ENCODE measurements at places on chromosomes 12 and 14.

DNA sequence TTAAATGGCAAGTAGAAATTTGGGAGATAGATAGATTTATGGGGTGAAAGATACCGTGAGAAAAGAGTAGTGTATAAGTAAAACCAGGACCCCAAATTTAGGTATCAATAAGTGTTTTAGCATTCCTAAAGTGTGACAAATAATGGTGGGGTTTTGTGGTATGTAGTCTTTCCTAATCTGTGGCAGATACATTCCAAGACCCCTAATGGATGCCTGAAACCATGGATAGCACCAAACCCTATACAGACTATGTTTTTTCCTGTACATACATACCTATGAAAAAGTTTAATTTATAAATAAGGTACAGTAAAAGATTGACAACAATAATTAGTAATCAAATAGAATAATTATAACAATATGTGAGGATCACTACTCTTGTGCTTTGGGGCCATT is 14.4 kb upstream of the TCP11L2 start:
- DNase-seq = no peak

GRCh38 chr12:78560633-78561032 is 303.9 kb upstream of the SYT1 start:
- no peak for DNase-seq

DNA sequence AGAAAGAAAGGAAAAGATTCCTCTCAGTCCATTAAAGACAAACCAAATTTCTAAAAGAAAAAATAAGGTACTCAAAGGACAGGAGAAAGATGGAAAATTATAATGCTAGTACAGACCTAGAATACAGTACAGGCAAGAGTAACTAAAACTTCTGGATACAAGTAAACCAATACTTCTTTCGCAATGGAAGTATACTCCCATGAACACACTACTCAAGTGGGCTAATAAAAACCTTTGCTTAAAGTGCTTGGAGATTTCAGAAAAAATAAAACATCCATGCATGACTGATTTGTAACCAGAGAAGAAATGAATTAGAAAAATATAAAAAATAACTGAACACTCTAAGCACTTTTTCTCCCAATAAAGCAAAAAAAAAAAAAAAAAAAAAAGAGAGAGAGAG is 3.5 kb downstream of the ZBTB25 start:
- no peak for DNase-seq

- no peak for DNase-seq
These were observed 868.4 kb downstream of the DIO2 start for GRCh38 chr14:79342942-79343341.

GRCh38 chr12:3607039-3607720 is 116.2 kb downstream of the PRMT8 start:
- DNase-seq = no peak

GRCh38 chr12:1488908-1489381 is 105.4 kb downstream of the FBXL14 start:
- DNase-seq = no peak

- DNase-seq = no peak
These were observed at the start of gene FAM181A for GRCh38 chr14:93926873-93927799. Gene FAM181A (plus strand): TSS chr14:93927344. CDS start chr14:93928286, 942 bp downstream.

DNA sequence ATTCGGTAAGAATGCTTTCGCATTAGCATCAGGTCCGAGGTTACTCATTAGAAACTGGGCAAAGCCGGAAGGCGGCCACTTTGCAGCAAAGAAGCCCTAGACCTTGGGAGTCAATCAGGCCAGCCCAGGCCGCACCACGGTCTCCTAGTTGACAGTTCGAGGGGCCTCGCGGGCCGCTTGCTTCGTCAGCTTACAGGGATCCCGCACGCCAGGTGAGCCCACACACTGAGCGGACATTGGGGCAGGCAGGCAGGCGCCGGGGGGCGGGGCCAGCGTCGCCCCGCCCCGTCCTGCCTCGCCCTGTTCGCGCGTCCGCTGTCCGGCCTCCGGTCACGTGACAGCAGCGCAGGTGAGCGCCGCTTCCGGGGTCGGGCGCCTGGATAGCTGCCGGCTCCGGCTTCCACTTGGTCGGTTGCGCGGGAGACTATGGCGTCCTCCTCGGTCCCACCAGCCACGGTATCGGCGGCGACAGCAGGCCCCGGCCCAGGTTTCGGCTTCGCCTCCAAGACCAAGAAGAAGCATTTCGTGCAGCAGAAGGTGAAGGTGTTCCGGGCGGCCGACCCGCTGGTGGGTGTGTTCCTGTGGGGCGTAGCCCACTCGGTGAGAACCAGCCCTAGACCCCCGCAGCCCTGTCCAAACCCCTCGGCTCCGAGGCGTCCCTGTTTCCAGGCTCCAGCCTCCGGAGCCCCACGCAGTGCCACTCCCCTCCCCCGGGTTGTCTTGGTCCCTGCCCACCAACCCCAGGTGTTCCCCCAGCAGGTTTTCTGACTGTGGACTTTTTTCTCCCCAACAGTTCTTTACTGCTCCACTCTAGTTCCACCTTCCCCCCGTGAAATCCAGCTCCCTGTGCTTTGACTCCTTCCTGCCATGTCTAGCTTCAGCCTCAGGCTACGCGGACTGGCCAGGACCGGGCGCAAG is at the start of gene PIP4K2C:
Gene PIP4K2C, plus strand, starts transcription at position 329 of the 918 bp plus-strand sequence. Its CDS starts 98 bp downstream, at position 427.
- peak; percentile 95 for DNase-seq

DNA sequence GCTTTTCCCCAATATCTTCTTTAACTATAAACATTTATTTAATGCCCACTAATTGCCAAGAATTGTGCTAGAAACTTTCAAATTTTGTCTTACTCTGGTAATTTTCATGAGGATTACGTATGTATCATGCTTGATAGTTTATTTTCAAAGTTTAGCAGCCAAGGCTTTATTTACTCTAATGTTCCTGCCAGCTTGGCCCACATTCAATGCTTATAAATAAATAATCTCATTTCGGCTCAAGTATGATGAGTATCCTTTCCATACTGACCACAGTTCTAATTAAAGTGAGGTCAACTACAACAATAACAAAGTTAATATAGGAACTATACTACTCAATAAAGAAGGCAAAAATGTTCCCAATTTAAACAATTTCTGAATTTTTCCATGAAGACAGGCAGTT is 259.2 kb downstream of the MED13L start:
- no peak for DNase-seq

DNA sequence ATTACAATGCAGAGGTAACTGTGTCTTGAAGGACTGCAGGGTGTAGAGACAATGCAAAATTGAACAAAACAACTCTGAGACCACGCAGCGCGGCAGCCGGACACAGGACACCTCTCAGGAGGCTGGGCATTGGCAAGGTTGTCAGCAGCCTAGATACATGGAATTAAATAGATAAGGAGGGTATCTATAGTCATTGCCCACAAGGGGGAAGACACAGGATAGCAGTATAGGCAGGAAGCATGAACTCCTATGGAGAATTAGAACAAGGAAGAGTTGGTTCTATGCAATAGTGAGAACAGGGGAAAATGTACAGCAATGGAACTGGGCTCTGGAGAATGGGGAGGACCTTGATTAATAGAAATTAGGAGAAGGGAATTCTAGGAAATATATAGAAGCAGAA is 164.1 kb downstream of the C12orf42 start:
- DNase-seq = no peak

DNA sequence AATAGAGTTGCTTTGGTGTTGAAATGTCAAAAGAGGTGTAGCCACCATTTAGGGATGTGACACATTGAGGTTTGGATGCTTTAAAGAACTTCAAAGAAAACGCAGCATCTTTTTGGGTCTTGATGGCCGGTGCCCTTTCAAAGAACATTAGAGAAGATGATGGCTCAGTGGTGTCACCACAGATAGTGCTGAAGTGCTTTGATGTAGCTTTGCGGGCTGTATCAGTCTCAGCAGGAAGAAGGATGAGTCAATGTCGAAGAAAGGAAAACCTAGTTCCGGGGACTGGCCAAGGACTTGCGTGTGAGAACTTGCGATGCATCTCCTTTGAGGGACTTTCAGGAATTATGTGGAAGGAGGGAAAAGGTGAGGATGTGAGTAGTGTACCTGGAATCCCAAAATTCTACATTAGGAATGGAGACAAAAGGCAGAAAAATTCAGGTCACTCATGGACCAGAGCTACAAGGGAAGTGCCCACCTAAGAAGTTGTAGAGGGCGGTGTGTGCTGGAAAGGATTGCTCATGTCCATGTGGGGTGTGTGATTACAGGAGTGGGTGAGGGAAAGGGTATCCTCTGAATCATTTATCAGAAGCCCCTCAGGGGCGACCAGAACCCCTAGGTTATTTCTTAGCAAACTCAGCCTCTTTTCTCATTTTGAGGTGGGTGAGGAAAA is 39.7 kb upstream of the GZMB start:
- no peak for DNase-seq

DNA sequence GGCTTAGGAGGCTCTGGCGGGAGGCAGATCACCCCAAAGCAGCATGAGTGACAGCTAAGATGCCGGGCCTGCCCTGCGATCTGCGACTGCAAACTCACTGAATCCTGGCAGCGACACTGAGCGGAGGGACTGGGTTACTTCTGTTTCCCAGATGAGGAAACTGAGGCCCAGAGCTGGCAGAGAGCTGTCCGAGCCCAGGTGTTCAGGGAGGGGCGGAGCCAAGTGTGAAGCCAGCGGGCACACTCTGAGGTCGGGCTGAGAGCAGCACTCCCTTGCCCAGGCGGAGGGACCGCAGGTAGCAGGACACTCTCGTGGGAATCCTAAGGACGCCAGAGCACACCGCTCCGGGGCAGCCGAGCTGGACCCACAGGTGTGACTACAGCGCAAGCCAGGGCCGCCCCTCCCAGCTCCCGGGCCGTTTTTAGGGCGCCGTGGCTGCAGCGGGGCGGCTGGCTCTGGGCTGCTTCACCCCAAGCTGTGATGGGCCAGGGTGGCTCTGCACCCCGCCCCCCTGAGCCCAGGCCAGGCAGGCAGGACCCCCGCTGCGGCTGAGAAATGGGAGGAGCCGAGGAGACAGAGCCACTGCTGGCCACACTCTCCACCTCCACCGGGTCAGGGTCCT is 27.4 kb downstream of the MMP17 start:
- no peak for DNase-seq

- DNase-seq = no peak
These were observed 65.4 kb downstream of the PPFIBP1 start for GRCh38 chr12:27589419-27589818.

DNA sequence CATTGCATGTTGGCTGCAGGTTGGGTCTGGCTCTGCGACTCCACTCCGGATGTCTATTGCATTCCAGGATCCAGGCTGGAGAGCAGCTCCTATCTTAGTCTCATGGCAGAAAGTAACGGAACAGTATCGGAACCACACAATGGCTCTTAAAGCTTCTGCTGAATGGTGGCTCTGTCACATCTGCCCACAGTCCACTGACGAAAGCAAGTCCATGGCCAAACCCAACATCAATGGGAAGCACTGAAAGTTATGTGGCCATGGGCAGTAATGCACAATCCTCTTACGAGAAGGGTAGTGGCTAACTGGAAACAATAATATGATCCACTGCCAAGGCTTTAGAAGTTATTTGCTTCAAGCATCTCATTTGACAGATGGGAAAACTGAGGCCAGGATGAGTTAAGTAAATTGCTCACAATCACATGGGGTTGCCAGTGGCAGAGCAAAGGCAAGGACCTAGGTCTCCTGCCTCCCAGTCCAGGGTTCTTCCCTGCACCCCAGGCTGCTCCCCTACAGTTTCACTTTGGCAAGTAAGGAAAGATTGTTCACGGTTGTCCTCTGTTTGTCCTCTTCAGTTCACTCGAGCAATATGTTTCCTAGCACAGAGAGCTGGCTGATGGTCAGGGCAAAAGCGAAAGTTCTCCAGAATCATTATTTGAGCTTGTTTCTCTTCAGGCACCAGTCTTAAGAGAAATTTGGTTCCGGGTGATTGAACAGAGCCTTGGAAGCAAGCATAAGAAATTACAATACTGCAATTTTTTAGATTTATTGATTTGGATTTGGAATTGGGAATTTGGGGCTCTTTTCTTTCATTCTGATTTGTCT is 54.2 kb downstream of the CKAP4 start:
- DNase-seq = no peak

- DNase-seq = no peak
These were observed 73.0 kb downstream of the TSHR start for GRCh38 chr14:81028461-81028860.

DNA sequence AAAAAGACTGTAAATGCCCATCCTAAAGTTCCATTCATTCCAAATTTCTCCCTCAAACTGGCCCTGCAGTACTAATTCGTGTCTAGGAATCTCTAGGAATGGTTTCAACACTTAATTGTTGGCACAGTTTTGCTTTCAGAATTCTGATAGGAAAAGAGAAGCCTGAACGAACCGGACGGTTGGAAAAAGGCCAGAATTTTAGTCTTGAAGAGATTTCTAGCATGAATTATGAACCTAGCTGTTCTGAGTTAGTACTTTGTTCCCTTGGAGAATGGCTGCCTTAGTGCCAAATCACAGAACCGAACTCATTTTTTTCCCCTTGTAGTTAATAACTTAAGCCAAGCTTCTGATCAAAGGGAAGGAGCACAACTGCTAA is 262.6 kb downstream of the ADAMTS20 start:
- DNase-seq = no peak

DNA sequence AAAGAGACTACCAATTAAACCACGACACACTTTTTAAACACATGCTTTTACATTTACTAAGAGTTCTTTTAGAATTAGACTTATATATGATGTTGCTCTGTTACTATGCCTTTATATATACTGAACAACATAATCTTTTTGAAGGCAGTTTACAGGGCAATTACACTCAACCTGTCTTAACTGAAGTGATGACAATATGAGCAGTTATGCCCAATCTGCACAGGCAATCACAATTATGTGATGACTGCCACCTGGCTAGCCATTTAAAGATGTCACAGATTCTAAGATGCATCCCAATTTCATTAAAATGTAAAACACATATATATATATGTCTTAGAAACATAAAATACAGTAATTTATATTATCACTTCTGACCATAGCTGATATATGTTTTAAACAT is 112.6 kb downstream of the STXBP6 start:
- no peak for DNase-seq

- no peak for DNase-seq
These were observed 9.0 kb upstream of the NOVA1 start for GRCh38 chr14:26606729-26607312.

GRCh38 chr12:79370021-79370420 is 320.7 kb downstream of the PAWR start:
- no peak for DNase-seq

- DNase-seq = no peak
These were observed 297.5 kb downstream of the NAV3 start for GRCh38 chr12:78128211-78128610.

- DNase-seq = no peak
These were observed 83.0 kb upstream of the ZDHHC17 start for GRCh38 chr12:76680940-76681339.

- no peak for DNase-seq
These were observed 5.7 kb upstream of the MLF2 start for GRCh38 chr12:6758506-6759095.

- DNase-seq = no peak
These were observed 140.9 kb downstream of the ESRRB start for GRCh38 chr14:76516884-76517283.

- no peak for DNase-seq
These were observed 1.3 kb upstream of the ZDHHC17 start for GRCh38 chr12:76762601-76762980.

DNA sequence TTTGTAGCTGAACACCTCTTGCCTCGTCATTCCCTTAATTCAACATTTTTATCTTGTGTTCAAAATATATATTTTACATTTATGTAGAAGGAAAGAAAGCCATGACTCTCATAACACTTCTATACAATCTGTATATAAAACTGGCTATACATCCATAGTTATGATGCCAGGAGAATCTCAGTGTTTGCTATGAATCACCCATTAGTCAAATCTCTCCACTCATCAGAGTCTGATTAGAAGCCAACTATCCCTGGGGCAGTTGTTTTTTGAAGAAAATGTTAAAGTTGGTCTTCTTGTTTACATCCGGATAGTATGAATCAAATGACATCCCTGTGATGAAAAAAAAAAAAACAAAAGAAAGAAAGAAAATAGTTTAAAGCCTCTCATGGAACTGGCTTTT is 503.9 kb downstream of the NELL2 start:
- DNase-seq = no peak
